NCI-H2029 treated with DMSO at 0.1 percent for 48 hours (cell line): ENCODE measurements at places on chromosomes 11 and 22.

DNA sequence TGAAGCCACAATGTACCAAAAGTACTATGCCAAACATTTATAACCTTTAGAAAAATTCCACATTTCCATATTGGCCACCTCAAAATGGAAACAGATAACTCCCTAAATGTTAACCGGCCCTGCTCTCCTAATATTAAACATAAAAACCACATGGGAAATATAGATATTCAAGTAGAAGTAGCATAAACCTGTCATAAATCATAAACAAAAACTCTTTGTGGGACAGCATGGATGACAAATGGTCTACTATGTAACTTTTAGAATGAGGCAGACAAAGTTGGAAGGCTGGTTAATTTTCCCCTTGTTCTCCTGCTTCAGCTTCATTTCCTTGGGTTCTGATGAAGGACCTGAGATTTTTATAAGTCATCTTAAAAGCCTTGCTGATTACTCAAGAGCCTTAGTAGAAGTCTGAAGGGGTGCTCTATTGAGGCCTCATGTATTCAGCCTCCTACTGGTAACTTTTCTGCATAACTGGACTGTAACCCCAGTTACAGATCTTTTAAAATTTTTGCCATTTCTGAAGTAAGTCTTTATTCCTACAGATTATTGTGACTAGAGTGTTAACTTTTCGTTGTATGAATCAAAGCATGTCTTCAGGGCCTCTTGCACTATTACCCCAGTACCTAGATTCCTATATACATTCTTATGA, 116.4 kb downstream of the STIM1 start:
- no peak for DNase-seq

DNA sequence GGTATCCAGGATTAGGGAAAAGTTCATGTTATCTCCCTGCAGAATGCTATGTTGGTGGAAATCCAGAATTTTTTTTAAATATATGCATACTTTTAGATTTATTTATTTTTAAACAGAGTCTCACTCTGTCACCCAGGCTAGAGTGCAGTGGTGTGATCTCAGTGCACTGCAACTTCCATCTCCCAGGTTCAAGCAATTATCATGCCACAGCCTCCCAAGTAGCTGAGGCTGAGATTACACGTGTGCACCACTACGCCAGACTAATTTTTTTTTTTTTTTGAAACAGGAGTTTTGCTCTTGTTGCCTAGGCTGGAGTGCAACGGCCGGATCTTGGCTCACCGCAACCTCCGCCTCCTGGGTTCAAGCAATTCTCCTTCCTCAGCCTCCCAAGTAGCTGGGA, 2.6 kb downstream of the PACSIN2 start:
- DNase-seq: no peak

DNA sequence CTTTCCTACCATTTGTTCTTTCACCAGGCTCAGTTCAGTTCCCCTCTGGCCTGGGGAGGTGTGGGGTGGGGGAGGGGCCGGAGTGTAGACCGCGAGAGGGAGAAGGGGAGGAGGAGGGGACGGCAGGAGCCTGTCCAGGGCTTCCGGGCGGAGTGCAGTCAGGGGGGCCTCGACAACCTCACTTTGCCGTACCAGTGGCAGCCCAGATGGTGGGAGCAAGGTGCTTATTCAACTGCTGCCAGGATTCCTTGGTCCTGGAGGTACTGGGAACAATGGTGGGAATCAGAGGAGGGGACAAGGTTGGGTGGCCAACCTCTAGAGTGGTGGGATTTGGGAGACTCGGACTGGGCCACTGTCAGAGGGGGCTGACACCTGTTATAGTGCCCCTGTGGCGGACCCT, 1.2 kb downstream of the BACE1 start:
- DNase-seq: no peak

DNA sequence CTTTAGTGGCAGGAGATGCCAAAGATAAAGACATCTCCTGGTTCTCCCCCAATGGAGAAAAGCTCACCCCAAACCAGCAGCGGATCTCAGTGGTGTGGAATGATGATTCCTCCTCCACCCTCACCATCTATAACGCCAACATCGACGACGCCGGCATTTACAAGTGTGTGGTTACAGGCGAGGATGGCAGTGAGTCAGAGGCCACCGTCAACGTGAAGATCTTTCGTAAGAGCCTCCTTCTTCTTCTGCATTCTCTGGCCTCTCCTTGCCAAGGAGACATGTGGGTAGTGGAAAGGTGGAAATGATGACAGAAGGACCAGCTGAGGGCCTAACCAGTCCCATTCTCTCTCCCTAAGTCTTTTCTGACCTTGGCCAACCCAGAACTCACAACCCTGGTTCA, 110.1 kb upstream of the TTC12 start:
- no peak for DNase-seq

DNA sequence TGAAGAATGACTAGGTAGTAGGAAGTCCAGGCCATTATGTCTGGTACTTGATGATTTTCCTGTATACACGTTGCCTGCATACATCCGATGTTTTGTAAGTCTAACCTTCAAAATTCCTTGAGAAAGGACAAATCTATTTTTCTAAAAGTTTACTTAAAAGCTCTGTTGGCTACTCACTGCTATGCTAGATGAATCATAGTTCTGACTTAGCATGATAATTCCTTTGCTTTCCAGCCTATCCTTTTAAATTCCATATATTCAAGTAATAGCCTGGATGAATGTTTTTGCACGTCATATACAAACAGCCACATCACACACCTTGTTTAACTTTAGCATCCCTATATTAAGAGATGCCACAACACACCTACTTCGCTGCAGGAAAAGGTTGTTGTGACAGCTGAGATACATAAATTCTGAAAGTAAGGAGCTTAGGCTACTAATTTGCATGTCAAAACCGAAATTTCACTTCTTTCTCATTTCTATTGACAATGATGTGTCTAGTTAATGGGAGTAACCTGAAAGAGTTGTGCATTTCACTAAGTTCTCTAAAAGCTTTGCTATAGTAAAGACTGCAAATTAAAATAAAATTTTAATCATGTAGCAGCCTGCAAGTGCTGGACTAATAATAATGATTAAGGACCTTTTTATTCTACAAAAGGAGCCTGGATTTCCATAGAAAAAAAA, 1116.4 kb downstream of the JRKL start:
- no peak for DNase-seq
